ENCODE measurements at places on chromosomes 5 and 9. TPM values are rescaled to one million over a fixed set of nuclear protein-coding genes. Genes with fewer than 3 reads are reported as not detected.

The CCNO gene
- total RNA-seq: not detected

The THBS4 gene
- 2.1 TPM for total RNA-seq

The KCNV2 gene
- not detected for total RNA-seq

- no peak overlapping the region for H3K27ac ChIP-seq
- H3K36me3 ChIP-seq: no peaks in the 10 kb centered on the region
- H3K4me3 ChIP-seq: no peak overlapping the region
- no peaks in the 10 kb centered on the region for H3K4me1 ChIP-seq
- peaks cover 23% of the 10 kb centered on the region for H3K27me3 ChIP-seq
Observed at GRCh38 chr5:168720575-168720974, 141.4 kb upstream of the PANK3 start.

DNA sequence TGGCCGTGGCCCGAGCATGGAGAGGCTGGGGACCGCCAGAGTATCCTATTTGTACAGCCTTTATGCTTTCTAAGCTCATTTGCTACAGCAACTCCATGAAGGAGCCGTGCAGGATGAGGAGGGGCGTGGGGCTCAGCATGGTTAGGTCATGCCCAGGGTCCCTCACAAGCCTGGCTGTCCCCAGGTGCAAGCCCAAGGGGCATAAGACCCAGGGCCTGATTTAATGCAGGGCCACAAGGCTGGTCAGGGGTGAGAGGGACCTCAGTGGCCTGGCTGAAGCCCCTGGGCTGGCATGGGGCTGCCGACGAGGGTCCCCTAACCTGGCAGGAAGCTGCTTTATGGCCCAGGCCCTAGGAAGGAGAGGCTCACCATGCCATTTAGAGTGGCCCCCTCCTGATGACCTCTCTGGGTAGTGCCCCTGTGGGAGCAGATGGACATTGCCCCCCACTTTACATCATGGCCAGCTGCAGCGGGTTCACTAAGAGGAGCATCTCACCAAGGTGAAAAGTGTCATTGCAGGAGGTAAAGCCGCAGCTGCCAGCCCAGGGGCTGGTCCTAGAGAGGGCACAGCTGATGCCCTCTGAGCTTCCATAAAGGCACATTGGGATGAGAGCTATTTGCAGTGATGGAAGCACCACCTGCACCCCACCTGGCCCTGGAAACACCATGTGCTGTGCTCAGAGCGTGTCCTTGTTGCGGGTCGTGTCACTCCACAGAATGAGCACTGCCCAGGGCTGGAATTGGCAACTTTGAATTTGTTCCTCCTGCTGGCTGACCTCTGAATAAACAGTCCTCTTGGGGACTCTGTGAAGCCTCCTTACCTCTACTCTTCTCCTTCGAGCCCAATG lies 58.9 kb downstream of the ZNF618 start:
- no peak overlapping the region for H3K27ac ChIP-seq
- H3K27me3 ChIP-seq: no peaks in the 10 kb centered on the region
- no peaks in the 10 kb centered on the region for H3K4me1 ChIP-seq
- no peak for DNase-seq
- H3K36me3 ChIP-seq: no peaks in the 10 kb centered on the region

GRCh38 chr5:176642675-176643490 lies 4.4 kb upstream of the TSPAN17 start:
- DNase-seq: no peak
- no peaks in the 10 kb centered on the region for H3K36me3 ChIP-seq
- peaks cover 11% of the 10 kb centered on the region for H3K4me1 ChIP-seq
- no peak overlapping the region for H3K4me3 ChIP-seq
- no peak overlapping the region for H3K27ac ChIP-seq

GRCh38 chr5:33425314-33425713 lies 15.5 kb upstream of the TARS1 start:
- H3K27ac ChIP-seq: no peak overlapping the region
- H3K4me1 ChIP-seq: no peaks in the 10 kb centered on the region
- no peak overlapping the region for H3K4me3 ChIP-seq
- no peak for DNase-seq
- H3K36me3 ChIP-seq: no peaks in the 10 kb centered on the region
- H3K27me3 ChIP-seq: peaks cover 15% of the 10 kb centered on the region

Data from activated CD4-positive, alpha-beta T cell treated with anti-CD3 and anti-CD28 coated beads for 36 hours (primary cell).